Activated naive CD4-positive, alpha-beta T cell treated with anti-CD3 and anti-CD28 coated beads, Interleukin-2, amount 50 U/mL, for 16 hours (primary cell): ENCODE measurements at places on chromosomes 1 and 21.

DNA sequence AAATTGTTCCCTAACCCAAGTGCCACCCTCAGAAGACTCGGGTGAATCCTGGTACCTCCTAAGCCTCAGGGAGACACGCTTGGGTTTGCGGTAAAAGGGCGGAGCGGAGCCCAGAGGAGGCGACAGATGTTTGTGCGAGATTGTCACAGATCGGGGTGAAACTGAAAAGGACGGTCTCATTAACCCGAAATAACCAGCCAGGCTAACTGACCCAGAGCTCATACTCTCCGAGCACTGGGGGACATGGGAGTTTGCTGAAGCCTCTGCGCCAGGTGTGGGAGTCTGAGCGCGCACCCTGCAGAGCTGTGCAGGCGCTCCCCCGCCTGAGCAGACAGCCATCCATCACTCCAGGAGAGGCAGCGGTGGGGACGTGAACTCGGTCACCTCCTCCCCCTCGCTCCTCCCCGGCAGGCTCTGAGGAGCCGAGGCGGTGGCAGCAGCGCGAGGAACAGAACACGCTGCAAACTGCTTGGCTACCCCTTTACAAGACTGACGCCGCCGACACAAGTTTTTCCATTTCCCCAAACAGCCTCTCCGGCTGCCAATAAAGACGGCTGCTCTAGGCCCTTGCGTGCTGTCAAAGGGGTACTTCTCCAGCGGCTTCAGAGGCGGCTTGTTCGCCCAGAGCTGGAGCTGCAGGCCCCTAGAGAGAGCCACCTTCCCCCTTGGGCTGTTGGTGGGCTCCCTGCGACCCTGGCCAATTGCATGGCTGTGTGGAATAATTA, 43.5 kb downstream of the RRAGC start:
- no peak for DNase-seq

DNA sequence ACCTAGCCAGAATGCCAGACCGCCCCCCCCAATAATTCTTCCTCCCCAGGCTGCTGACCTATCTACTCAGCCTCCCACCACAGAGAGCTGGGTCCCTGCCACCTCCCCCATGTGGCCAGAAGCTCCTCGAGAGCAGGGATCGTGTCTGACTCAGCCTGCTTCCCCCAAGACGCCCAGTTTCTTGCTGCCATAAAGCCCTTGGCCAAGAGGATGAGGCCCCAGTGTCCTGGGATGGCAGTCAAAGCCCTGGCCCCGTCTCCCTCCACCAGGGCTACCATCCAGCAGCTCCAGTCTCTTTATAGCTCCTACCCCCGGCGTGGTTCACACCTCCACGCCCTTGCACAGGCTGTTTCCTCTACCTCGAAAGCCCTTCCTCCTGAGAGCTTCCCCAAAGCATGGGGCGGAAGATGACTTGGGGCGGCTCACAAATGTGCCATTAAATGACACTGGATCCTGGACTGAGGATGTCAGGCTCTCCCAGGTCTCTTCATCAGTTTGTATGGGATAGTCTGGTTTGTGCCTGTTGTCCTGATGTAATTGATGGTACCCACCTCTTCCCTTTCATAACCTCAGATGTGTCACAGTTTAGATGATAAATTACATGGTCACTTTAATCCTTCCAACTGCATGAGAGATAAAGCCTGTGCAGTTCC, 13.2 kb downstream of the ADGRB2 start:
- DNase-seq = no peak

- no peak for DNase-seq
Observed at GRCh38 chr1:241048622-241049021, 308.4 kb downstream of the RGS7 start.

GRCh38 chr21:36186506-36187399, 30.1 kb downstream of the DOP1B start:
- DNase-seq = no peak

DNA sequence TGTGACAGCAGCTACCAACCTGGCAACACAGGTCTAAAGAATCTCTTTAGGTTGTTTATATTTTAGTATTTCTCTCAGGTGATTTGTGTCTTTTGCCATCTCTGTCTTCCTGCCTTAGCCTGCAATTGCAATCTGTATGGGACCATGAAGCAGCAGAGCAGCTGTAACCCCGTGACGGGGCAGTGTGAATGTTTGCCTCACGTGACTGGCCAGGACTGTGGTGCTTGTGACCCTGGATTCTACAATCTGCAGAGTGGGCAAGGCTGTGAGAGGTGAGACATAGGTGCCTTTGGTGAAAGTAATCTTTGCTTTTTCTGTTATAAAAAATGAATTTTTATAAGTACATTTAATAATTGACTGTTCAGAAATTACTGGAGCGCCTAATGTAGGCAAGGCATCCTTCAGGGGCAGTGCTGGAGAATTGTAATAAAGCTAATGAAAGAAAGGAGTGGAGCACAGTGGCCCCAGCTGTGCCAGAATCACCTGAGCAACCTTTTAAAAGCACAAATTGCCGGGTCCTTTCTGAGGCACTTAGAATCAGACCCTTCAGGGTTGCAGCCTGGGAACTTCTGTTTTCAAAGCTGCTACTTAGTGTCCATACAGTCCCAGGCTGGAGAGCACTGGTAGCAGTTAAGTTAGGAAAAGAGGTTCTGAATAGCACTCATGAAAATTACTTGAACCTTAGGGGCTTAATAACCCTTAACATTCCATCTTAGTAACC, 60.6 kb upstream of the LAMC2 start:
- no peak for DNase-seq

DNA sequence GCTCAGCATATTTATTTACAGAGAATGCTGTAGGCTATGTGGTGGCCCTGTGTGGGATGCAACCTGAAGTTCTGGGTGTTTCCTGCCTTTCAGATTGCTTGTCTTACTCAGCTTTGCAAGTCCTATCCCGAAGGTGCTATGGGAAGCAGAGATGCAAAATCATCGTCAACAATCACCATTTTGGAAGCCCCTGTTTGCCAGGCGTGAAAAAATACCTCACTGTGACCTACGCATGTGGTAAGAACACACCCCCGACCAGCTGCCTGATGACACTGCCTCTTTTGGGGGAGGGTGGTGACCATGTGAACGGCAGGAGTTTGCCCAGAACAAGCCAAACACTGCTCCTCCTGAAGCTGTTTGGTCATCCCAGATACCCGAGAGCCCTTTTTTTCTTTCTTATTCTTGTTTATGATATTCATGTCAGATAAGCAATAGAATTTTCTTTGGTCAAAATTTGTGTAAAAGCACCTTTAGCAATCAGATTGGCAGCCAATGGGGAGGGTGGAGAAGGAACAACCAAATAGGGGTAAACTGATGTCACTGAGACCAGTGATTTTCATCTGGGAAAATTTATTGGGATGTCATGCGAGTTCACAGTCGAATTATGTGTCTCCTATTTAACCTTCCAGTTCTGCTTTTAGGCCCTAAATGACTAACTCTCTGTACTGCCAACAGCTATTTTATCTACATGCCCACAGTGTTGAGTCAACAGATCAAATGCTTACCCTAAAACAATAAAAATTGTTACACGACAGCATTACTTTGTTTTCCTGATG, 82.6 kb downstream of the EVA1C start:
- DNase-seq = no peak

GRCh38 chr21:32884062-32884461, 112.5 kb upstream of the PAXBP1 start:
- no peak for DNase-seq

- DNase-seq = no peak
Observed at GRCh38 chr1:51439053-51439452, 80.0 kb downstream of the EPS15 start.

DNA sequence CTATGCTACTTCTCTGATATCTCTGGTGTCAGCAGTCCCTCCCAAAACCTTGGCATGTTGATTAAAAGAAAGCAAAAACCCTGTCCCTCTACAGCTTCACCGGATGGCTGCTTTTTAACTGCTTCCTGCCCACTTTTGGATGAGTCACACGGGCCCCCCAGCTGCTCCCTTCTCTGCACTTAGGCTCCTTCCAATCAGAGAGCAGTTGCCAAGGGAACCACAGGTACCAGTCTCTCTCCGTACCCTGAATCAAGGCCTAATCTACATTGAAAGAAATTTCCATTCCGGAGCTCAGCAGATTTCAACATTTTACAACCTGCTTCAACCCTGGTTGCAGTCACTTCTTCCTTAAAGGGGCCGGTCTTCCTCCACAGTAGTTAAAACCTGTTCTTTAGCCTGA, 70.6 kb upstream of the GJB5 start:
- no peak for DNase-seq

- no peak for DNase-seq
Observed at GRCh38 chr1:197848350-197848749, 54.1 kb upstream of the C1orf53 start.

- DNase-seq = no peak
Observed at GRCh38 chr1:44112486-44112885, 6.1 kb upstream of the KLF17 start.

DNA sequence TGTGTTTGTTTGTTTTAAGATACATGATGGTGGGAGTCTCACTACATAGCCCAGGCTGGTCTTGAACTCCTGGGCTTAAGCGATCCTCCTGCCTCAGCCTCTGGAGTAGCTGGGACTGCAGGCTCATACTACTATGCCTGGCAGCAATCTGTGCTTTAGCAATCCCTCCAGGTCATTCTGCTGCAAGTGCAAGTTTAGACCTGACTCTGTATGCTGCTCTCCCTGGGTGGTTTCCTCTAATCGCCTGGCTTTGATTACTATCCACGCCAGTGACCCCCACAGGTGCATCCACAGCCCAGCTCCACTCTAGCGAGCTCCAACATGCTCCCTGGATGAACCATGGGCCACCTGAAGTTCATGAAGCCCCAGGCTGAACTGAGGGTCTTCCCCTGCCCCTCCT, 15.5 kb upstream of the PABPC4 start:
- DNase-seq = no peak

DNA sequence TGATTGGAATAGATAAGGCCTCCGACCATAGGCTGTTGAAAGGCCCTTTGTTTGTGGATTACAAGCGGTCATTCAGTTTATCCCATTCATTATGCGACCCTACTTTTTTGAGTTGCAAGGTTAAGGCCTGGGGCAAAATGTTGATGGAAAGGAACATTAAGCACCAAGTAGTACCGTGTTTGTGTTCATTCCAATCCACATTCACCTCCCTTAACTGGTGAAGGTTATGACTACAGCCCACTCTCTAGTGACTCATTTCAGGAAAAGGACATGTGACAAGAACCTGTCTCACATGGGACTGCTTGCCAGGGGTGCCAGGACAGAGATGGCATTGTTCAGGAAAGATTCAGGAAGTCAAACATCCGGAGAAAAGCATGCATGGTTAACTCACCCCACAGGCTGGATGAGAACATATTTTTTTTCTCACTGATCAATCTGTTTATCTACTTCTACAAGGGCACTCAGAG, 81.6 kb downstream of the CD58 start:
- no peak for DNase-seq

GRCh38 chr1:207983044-207983635, 72.2 kb upstream of the CD34 start:
- DNase-seq = no peak

DNA sequence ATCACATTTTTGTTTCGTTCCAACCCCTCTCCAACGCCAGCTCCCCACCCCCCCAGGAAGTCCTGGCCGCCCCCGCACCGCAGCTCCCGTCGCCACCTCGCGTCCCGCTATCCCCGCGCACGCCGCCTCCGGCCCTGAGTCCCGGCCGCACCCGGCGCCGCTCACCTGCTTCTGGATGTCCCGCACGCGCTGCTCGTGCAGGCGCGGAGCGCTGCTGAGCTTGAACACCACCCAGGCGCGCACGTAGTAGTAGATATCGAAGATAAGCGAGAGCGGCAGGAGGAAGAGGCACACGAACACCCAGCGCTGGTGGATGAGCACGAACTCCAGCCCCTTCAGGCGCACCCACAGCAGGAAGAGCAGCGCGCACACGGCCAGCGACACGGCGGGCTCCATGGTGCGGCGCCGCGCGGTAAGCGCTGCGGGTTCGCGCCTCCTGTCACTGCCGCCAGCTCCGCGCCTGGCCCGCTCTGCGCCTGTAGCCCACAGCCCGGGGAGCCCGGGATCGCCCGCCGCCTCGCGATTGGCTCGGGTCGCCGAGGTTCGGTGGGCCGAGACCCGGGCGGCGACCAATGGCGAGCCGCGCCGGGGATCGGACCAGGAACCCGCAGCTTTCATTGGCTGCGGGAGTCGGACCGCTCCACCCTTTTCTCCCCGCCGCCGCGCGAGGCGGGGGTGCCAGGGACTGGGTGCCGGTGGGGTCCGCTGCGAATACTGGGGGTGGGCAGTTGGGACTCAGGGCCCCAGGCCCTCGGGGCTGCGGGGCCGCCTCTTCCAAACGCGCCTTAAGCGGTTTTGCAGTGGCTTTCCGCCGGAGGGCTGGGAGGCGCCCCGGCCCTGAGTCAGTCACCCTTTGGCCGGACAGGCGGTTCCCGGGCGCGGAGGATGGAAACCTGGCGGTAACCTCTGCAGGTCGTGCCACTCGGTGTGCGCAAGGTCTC, at the start of gene DHCR24:
Gene DHCR24 (minus strand): TSS at position 472 of the 941 bp plus-strand sequence. CDS start 76 bp downstream, at position 396.
- DNase-seq = peak; percentile 81

- no peak for DNase-seq
Observed at GRCh38 chr1:160090760-160091159, 7.7 kb downstream of the IGSF8 start.

GRCh38 chr1:204345438-204345841, 14.3 kb downstream of the PLEKHA6 start:
- DNase-seq = no peak

- DNase-seq = peak; percentile 86
Observed at GRCh38 chr1:150560576-150561253, 11.5 kb downstream of the ADAMTSL4 start.

DNA sequence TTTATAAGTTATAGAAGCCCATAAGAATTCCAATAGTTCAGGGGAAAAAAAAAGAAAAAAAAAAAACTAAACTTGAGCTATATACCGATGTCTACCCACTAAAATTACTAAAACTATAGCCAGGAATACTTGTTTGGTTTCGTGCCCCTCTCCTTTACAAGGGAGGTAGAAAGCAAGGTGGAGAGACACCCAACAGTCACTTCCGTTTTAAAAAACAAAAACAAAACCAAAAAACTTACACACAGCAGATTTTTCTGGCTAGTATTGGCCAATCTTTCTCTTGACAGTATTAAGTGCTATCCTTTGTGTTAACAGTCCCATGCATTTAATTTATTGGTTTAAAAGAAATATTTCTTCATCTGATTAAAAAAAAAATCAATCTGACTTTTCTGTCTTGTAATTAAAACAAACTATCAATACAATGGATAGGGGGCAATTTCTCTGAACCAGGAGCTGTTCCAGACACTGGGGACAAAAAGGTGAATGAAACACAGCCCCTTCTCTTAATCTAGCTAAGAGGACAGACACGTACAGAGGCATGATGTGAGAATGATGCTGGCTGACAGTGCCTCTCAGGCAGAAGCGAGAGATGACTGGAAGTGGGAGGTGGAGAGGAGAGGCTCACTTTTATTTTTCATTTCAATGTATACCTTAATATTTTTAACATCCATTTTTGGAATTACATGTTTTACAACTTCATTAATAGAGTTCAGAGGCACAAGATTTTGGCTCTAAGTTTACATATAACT, 214.8 kb downstream of the RERE start:
- peak; percentile 51 for DNase-seq

DNA sequence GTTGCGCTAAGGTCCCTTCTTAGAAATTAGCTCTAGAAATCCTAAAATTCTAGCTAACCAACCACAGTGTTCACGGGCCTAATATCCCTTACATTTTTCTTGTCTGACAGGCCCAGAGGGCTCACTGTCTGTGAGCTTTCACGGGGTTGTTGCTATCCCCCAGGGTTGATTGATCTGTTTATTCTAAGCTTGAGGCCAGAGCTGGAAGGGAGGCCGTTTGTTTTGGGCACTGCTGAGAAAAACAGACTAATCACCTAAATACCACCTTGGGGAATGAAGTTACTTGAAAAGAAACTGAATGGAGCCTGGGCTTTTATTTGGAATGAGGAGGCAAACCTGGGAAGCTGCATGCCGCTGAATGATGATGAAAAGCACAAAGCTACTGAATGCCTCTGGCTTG, 162.4 kb downstream of the KIF26B start:
- DNase-seq = no peak
